ENCODE measurements at places on chromosomes 6 and 20.

- no peak for DNase-seq
These were observed 280.4 kb downstream of the PACRG start for GRCh38 chr6:163008186-163008585.

DNA sequence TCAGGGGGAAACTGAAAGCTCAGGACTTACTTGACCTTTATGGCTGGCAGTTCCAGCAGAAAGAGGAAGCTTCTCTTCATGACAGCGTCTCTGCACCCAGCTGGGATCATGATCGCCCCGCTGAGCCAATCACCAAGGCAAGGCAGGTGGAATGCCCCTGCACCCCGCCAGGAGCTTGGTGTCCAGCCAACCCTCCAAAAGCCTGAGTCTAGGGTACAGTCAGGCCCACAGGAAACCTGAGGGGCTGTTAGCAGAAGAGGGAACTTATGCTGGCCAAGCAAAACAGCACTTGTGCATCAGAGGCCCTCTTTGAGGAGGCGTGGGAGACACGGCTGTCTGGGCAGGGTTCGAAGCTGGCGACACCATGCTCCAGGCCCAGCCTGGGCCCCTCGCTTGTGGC lies 188.3 kb upstream of the GMDS start:
- no peak for DNase-seq

DNA sequence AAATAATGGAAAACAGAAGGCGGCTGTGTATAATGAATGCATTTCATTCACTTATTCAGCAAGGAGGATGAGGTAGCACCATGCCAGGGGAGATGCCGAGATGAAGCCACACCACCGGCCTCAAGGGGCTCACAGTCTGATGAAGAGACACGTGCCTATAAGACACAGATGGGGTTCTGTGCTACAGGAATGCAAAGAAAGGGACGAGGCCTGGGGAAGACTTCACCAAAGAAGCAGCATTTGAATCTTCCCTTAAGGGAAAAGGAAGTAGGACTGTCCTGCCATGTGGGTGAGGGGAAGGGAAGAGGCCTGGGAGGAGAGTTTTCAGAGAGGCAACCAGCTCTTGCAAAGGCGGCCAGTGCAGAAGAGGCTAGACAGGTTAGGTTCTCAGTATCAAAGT lies 98.9 kb downstream of the PSMG4 start:
- DNase-seq = no peak

DNA sequence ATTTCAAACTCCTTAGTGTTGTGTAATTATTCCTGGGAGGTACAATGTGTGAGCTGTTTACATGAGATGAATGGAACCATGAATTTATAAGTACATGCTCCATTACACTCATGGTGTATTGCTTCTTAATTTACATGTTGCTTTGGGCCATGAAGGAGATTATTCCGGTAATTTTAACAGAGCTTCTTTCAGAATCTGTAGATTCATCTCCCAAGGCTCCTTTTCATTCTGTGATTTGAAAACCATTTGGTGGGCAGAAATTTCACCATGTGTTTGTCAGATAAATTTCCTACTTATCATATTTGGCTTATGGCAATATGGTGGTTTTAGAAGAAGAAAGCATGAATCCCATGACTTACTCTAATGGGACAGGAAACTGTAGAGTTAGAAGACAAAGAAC lies 421.6 kb upstream of the EYS start:
- no peak for DNase-seq

- no peak for DNase-seq
These were observed 11.9 kb downstream of the OR12D1 start for GRCh38 chr6:29426654-29427053.

GRCh38 chr20:47800623-47801022 lies 15.3 kb upstream of the SULF2 start:
- DNase-seq = no peak

DNA sequence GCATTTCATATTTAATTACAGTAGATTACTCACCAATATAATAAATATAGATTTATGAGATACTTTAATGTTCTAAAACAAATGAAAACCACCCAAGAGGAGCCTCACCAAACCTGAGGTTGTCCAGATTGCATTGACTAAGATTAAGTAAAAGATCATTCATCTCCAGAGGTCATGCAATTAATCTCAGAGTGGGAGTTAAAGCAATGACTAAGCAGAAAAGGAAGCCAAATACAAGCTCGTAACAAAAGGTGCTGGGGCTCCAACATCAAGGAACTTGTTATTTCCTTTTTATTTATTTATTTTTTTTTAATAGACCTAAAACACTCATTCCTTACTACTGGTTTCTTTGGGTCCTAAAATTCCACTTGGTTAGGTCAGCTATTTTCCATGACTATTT lies 57.7 kb downstream of the RSPO3 start:
- no peak for DNase-seq

DNA sequence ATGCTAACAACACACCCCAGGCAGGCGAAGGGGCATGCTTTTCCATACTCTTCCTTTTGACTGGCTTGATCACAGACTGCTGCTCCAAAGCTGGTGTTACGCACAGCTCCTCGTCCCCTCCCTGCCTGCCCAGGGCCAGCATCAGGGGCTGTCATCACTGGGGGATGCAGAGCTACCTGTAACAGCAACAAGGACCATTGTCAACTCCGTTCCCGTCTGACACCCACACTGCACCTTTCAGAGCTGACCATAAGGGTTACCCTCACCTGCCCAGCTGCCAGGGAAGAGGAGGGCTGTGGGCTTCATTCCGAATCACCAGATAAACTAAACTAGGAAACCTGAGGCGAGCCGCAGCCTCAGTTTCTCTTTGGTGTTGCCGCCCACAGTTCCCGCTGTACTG lies 15.4 kb downstream of the NQO2 start:
- DNase-seq = no peak

DNA sequence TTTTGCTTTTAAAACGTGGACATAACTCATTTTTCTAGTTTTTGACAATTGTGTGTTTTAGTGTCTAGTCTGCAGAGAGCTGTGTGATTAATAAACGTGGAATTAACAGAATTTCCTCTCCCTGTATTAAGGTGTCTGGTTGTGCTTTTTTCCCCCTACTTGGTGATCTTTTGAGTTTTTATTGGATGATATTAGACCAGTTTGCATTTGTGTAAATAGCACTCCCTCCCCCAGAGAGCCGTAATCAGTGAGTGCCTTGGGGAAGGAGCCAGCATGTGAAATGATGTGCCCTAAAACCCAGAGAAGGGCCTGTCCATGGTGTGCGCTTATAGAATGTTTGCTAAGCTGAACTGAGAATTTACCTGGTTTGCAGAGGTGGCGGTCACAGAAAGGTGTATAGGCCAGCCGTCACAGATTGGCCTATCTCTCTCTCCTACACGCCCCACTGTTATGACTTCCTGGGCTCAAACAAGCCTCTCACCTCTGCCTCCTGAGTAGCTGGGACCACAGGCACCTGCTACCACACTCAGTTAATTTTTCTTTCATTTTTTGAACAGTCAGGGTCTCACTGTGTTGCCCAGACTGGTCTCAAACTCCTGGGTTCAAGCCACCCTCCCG lies 42.4 kb downstream of the ALDH5A1 start:
- no peak for DNase-seq

- no peak for DNase-seq
These were observed 5.3 kb downstream of the SOBP start for GRCh38 chr6:107495196-107495643.

DNA sequence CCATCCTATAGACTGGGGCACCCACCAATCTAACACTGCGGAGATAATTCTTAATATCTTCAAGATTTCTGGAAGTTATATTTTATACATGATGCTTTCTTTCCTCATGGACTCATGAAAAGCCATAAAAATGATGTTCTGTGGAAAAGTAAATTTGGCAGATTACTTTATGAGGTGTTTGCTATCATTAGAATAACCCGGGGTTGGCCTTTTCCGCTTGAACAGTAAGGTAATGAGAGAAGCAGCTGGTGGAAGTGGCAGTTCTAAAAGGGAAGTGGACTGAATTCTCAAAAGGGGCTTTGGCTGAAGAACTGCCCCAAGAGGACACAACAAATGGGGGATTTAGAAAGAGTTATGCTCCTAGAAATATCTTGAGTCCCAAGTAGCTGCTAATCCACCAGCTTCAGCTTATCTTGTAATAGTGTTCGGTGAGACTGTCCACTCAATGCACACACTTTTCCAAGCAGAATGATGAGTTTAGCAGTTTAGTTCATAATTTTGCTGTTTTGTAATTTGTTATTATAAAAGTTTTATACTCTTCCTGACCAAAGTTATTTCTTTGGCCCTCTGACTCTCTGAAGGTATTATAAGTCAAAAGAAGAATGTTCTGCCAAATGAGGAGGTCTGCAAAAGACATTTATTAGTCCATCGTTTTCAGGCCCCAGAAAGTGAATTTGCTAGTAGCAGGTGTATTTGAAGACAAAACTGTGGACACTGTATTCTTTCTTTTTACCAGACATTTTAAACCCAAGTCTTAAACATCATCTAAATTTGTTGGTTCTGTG lies 2.9 kb downstream of the ISM1 start:
- no peak for DNase-seq

- DNase-seq = no peak
These were observed 662.6 kb downstream of the BCKDHB start for GRCh38 chr6:80769106-80769505.

DNA sequence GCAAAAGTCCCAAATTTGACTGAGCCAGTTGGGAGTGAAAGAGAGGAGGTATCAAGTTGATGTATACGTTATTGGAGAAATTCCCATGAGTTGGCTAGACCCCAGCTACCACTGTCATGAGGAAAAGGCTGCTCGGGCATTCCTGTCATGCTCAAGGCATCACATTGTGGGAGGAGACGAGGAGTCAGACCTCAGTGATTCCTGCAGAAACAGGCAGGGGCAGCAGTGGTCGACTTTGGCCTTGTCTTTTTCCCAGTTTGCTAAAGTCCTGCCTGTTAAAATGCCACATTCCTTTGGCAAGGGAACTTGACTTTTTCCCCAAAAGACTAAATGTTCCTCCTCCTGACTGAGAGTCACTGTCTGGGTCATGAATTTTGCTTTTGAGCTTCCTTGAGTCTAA lies 295.5 kb upstream of the HS3ST5 start:
- no peak for DNase-seq

DNA sequence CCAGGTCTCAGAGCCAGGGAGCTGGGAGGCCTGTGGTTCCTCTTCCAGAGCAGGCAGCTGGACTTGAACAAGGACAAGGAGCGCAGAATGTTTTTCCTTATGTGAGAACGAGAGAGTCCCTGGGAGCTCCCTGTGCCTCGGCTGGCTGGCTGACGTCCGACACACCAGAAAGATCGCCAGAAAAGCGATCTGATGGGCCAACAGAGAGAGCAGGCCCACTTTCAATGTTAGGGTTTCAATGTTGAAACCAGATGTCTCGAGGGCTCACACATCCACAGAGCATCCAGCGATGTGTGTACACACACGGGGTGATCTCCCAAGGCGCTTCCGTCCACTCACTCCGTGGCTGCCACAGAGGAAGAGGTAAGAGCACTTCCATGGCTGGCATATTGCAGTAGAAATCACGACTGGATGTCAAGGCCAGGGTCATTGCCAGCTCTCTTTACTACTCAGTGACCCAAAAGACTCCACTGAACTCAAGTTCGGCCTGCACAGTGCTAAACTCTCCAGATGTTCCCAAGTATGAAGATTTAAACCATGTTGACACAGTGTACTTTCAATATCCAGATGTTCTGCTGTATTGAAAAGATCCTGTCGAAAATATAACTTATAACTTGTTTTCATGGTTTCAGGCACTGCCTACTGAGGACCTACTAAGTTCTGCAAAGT lies 70.8 kb upstream of the FOXC1 start:
- no peak for DNase-seq

DNA sequence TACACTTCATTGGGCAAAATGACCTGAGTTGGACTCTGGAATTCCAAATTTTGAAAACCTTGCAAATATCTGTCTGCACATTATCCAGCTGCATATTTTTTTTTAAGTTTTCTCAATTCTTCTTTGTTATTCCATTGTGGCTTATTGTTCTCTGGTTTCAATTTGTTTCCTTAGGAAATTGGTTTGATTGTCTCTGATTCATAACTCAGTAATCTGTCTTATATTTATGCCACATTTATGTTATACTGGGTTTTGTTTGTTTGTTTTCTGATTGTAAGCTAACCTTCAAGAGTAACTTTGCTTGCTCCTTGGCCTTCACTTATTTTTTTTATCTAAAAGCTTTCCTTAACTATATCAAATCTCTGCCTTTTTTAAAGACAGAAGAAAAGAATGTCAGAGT lies 193.3 kb upstream of the PLCB4 start:
- DNase-seq = no peak

DNA sequence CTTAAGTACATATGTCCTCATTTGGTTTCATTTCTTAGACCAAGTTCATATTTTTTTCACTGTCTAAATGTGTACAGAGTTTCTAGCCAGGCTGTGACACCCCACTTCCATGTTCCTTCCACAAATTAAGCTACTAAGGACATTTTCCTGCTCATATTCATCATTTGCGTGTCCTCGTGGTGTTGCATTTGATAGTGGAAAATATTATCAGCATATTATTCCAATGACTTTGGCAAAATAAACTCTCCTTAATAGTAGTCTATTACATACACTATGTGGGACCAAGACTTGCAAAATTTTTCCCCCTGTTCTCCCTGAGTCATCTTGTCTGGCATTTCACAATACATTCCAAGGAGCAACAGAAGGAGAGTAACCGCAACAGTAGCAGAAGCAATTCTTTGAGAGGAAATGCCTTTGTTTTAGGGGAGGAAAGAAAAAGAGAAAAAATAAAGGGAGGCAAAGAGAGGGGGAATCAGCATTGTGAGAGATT lies 599.2 kb downstream of the COL12A1 start:
- no peak for DNase-seq

DNA sequence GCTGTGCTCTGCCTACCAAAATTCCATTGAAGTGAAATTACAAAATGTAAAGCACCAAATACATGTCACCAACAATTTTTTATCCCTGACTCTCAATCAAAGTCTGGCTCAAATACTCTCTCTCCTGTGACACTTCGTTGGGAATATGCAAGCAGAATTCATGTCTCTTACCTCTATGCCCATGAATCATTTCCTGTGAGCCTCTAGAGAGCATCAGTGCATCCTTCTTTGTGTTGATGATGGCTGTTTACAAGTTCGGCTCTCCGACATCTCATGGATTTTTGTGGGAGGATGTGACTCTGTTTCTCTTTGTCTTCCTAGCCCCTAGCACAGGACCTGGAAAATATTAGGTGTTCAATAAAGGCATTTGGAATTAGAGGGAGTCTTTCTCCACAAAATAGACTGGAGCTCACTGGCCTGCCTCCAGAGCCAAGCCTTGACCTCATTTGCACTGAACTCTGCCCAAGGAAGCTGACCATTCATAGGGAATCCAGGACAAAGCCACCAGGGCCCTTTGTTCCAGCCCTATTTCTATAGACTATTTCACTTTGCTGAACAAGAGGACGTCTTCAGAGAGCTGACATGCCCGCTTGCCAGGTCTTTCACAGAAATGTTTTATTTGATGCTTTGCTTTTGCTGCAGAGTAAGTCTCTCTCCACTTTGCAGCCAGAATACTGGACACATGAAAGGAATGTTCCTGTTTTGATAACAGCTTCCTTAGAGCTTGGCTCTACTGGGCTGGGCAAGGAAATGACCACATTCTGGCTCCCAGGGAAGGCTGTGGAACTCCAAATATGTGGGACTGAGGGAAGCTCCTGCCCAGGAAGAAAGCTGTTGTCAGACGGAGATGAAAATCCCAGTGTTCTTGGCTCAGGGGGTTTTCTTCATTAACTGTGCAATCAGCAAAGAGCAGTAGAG lies 194.5 kb upstream of the CDYL start:
- DNase-seq = no peak

Data from NCI-H1105 treated with DMSO at 0.1 percent for 48 hours (cell line).